NCI-H524 treated with DMSO at 0.1 percent for 48 hours (cell line): ENCODE measurements at places on chromosomes 4 and X.

GRCh38 chrX:138931212-138931611 is 219.7 kb upstream of the FGF13 start:
- no peak for DNase-seq

GRCh38 chr4:64883087-64883807 is 474.0 kb upstream of the TECRL start:
- DNase-seq = no peak

- no peak for DNase-seq
Observed at GRCh38 chrX:43604753-43605152, 51.3 kb upstream of the MAOA start.

DNA sequence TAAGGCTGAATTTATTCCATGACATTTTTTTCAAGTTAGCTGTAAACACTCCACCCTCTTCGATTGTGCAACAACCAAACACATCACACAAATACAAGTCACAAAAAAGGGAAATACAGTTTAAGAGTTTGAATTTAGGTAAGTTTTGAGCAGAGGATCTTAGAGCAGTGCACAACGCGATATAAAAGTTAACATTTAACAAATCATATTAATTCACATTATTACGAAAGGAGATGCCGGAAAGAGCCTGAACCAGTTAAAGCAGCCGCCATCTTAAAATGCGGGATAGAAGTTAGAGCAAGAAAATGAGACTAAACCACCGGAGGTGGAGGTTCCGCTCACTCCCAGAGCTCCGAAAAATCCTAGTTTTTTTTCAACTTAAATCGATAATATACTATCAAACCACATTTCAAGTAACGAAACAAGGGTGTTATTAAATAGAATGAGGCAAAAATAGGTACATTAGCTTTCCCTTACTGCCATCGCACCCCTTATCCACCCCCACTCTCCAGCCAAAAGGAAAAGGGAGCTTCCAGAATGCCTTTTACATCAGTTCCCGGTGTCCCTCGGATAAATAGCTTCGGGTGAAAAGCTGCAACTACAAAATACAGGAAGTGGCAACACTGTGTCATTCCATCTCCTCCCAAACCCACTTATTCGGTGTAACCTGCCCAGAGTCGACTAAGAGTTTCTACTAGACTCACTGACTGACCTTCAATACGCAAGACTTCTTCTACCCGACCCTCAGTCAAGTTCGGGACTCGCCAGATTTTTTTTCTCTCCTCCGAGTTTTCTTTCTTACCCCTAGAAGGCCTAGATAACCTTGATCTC is 1.9 kb downstream of the UBE2D3 start:
- DNase-seq = no peak

- DNase-seq = no peak
Observed at GRCh38 chr4:89759426-89759825, 77.5 kb downstream of the SNCA start.

DNA sequence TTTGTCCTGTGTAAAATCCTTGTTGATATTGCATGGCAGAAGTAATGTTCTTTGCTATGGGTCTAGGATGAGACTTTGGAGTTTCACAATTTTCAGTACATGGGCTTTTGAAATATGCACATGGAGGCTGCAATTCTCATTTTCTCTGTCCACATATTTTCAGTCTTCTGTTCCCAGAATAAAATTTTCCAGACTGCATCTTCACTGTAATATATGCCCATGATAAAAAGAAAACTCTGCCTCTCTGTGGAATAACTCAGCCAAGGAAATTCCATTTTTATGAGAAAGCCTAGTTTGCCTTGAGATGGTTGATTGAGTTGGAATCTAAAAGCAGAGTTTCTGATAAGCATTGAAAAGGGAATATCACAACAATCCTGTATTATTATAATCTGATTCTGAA is 601.4 kb upstream of the AADAT start:
- DNase-seq = no peak

DNA sequence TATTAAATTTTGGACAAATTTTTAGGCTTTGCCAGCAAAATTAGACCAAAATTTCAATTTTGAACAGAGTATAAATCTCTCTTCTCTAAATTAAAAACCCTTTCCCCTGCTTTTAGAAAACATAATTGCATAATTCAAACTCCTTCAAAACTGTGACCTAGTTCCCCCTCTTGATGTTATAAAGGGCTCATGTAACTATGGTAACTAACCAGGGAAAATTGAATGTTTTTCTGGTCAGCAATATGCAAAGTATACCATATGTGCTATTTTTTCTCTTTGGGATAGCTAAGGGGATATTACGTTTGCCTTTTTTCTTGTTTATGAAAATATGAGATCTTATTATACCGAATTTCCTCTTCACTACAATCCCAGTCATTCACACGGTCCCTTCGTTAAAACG is 5.1 kb upstream of the ING2 start:
- DNase-seq = no peak

DNA sequence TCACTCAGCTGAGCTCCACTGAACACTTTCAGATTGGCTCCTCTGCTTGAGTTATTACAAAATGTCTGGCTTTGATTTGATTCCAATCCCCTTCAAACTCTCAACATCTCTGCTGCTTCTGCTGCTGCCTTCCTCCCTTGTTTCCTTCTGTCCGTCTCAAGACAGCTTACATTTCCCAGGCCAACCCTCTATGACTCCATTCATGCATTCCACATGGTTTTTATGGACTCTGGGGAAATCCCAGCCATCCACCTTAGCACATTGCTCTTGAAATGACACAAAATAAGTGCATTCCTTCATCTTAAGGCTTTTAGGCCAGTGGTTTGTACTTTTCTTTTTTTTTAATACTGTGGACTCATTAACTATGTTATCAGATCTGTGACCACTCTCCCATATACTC is 68.5 kb upstream of the TMEM164 start:
- DNase-seq = no peak
